M059J (cell line): ENCODE measurements at places on chromosomes 7 and 10. TPM values are rescaled to one million over a fixed set of nuclear protein-coding genes. Genes with fewer than 3 reads are reported as not detected.

GRCh38 chr7:15558756-15559155, 3.1 kb downstream of the AGMO start:
- DNase-seq, result peak; percentile 11

The GATA3 gene
- 2.3 and 3.3 TPM in 2 replicates for total RNA-seq

DNA sequence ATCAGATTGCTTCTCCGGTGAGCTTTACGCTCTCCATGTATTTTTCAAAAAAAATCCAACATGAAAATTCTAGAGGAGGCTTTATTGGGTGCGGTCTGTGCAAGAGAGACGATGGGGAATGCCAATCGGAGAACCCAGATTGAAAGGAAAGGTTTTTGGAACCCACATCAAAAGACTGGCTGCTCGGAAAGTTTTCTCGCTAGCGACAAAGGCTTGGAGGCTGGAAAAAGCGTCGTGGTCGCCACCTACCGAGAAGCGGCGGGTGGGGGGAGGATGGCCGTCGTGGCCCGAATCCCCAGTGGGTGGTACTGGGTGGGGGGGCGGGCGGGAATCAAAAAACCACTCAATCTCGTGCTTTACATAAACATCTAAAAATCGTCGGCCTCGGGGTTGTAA, 1.1 kb upstream of the GTF2I start:
- peak; percentile 62 for DNase-seq

DNA sequence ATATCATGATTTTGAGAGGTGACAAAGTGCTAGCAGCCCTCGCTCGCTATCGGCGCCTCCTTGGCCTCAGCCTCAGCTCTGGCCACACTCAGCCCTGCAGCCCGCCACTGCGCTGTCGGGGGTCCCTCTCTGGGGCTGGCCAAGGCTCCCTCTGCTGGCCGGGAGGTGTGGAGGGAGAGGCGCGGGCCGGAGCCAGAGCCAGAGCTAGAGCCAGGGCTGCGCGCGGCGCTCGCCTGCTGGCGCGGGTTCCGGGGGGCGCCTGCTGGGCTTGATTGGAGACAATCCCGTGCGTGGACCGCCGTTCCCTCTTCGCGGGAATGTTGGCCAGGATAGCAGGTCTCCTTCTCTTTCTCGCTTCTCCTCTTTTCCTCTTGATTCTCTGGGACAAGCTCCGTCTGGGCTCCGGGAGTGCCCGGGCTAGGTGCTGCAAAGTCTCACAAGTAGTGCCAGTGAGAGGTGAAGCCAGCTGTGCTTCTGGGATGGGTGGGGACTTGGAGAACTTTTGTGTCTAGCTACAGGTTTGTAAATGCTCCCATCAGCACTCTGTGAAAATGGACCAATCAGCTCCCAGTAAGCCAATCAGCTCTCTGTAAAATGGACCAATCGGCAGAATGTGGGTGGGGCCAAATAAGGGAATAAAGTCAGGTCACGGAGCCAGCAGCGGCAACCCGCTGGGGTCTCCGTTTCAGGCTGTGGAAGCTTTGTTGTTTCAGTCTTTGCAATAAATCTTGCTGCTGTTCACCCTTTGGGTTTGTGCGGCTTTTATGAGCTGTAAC, 43.4 kb upstream of the ELMO1 start:
- no peak for DNase-seq

DNA sequence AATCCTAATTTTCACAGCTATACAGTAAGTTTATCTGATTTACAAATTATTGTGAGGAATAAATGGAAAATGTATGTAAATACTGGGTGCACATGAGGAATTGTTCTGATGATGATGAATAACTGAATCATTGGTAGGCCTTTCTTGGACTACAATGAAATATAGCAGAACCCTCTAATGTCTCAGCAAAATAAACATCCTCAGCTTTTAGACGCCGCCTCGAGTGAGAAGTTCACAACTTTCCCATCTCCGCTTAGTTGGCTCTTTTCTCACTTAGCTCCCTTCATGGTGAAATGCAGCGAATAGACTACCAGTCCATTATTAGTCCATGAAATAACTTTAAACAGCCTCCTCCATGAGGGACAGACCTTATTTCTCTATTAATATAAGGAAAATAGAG, 182.3 kb downstream of the BICC1 start:
- no peak for DNase-seq

- DNase-seq, result peak; percentile 36
Observed at GRCh38 chr7:135194494-135195095, 16.7 kb downstream of the WDR91 start.

DNA sequence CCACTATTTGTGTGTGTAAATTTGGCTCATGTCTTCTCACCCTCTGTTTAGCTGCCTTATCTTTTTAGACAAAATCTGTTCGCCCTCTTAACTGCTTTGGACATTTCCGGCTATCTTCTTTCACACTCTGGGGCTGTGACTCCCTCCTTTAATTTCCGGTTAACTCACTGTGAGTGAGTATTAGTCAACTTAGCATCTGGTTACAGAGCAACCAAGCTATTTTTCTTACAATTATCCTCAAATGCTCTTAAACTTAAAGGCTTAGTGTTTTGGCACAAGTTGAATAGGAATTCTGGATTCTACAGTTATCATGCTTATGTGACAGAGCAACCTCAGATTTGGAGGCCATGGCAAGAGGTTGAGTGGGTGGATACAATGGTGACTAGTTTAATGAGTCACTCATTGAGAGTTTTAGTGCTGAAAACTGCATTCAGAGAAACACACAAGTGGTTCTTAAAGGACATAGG, 177.6 kb upstream of the SEMA3A start:
- DNase-seq, result peak; percentile 97

The KIN gene
- 8.7 and 14.4 TPM in 2 replicates for total RNA-seq

The TMEM236 gene
- total RNA-seq, result not detected in 2 replicates

GRCh38 chr7:116779216-116779615, 83.2 kb upstream of the CAPZA2 start:
- no peak for DNase-seq

The NRG3 gene
- not detected in 2 replicates for total RNA-seq

The ADCY1 gene
- total RNA-seq, result 2.5 and 4.0 TPM in 2 replicates

The SEMA4G gene
- 0.12 and 0.17 TPM in 2 replicates for total RNA-seq

DNA sequence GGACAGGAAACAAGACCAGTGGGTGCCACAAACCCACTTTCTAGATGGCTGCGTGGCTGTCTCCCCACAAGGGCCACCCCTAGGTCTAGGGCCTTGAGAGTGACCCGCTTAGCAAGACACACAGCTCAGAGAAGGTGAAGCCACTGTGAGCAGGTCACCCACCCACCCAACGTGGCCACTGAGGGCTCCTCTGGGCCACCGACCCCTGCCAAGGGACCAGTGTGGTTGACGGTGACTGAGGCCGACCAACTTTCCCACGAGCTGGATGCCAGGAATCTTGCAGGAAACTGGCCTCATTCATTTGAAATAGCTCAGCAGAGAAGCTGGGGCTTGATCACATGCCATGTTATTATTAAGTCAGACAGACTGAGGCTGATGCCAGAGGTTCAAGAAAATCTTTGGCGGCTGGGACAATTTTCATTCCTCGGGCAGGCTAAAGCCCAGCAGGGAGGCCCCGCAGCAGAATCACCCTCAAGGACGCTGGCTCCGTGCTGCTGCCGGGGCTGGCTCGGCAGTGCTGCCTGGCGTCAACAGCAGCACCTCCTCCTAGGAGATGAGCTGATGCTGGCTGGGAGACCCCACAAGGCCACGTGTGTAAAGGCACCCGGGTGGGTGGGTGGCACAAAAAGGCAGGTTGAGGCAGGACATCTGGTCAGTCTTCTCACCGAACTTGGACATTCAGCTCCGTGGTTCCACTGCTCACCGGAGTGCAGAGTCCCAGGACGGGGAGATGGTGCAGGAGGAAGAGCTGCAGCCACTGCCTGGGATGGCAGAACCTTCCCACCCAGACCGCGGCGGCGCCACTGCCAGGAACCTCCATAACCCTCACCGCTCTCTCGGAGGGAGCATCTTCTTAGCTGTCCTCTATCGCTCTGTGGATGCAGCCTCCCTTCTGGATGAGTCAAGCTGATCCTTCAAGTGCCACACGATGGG, 57.8 kb downstream of the ZRANB1 start:
- no peak for DNase-seq

The CRYGN gene
- total RNA-seq, result not detected in 2 replicates

The CCDC7 gene
- total RNA-seq, result 1.1 and 1.8 TPM in 2 replicates

The FEZF1 gene
- total RNA-seq, result not detected in 2 replicates

The GPR26 gene
- not detected in 2 replicates for total RNA-seq

DNA sequence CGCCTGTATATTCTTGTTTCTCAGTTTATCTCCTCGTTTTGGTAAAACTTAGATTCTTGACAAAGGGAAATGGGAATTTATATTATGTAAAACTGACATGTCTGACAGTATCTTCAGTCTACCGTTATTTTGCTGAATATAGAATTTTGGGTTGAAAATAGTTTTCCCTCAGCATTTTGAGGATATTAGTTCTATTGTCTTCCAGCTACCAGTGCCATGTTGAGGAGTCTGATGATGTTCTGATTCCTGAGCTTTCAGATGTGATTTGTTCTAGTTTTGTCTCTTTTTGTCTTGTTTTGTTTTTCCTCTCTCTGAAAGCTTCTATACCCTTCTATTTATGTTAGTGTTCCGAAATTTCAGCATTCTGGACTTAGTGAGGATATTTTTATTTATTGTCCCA, 8.0 kb upstream of the PRKAR2B start:
- DNase-seq, result no peak

The UFSP1 gene
- total RNA-seq, result 0.91 and 1.3 TPM in 2 replicates

- peak; percentile 85 for DNase-seq
Observed at GRCh38 chr7:55192723-55193122, 172.4 kb upstream of the LANCL2 start.

The SPDYE9 gene
- not detected in 2 replicates for total RNA-seq

- DNase-seq, result peak; percentile 91
Observed at GRCh38 chr10:75469006-75469616, 37.7 kb downstream of the LRMDA start.

DNA sequence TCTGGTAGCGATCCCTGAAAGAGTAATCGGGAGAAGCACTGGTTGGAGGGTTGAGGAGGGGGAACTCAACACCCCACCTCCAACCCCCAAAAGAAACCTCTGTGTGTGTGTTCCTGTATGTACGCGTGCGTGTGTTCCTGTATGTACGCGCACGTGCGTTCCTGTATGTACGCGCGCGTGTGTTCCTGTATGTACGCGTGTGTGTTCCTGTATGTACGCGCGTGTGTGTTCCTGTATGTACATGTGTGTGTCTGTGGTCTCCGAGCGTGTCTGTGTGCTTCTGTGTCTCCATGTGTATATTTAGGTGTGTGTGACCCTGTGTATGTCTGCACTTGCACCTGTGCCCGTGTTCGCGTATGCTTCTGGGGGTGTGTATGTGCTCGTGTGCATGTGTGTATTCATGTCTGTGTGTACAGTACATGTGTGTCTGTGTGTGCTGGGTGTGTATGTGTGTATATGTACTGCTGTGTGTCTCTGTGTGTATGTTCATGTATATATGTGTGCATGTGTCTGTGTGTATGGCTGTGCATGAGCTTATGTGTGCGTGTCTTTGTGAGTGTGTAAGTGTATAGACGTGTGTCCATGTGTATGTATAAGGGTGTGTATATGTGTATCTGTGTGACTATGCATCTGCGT, 42.9 kb upstream of the KLF6 start:
- no peak for DNase-seq

The SHTN1 gene
- total RNA-seq, result 3.8 and 9.0 TPM in 2 replicates

GRCh38 chr10:104274762-104275721, 6.1 kb downstream of the GSTO2 start:
- no peak for DNase-seq

- DNase-seq, result no peak
Observed at GRCh38 chr10:116691635-116692034, 50.7 kb downstream of the HSPA12A start.

The ADRB1 gene
- 0.12 and 0.52 TPM in 2 replicates for total RNA-seq

DNA sequence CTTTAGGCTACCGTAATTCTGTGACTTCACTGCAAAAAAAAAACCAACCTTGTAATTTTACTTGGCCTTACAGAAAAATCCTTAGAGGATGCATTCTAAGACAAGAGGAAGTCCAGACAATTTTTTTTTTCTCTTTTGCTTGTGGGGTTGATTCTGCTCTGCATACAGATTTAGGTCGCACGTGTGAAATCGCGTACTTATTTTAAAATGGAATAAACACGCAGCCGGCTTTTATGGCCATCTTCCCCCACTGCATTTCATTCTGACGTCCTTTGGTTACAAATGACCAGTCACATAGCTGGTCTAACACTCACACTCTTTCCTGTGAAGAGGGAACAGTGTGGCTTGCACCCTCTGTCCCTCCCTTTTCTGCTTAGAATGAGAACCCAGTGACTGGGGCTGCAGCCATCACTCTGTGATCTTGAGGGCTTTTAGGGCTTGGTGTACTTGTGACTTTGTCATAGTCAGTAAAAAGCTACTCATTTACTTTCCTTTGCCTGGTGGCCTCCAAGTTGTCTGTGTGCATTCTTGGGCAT, 63.6 kb upstream of the CARD11 start:
- no peak for DNase-seq

DNA sequence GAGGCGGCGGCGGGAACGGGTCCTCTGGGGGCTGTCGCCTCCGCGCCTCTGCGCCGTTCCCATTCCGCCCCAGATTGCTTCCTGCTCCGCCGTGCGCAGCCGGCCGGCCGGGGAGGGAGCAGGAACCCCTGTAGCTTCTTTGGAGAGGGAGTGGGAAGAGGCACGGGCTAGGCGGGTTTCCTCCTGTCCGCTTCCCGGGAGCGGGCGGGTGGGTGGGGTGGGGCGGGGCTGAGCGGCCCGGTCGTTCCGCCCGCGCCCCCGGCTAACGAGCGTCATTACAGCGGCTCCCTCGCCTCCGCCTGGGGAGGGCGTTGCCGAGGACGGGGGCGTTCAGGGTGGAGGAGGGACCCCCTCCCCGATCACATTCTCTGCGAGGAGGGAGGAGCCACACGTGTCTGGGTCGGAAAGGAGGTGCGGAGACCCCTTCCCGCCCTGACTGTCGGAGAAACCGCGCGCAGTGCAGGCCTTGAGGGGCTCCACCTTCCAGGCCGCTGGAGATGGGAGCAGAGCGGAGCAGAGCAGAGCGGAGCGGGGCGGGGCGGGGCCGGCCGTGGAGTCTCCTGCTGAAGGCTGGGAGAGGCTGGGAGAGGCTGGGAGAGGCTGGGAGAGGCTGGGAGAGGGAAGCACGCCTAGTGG, 39.7 kb downstream of the AGAP3 start:
- DNase-seq, result no peak

The ASL gene
- total RNA-seq, result 39.1 and 39.9 TPM in 2 replicates

DNA sequence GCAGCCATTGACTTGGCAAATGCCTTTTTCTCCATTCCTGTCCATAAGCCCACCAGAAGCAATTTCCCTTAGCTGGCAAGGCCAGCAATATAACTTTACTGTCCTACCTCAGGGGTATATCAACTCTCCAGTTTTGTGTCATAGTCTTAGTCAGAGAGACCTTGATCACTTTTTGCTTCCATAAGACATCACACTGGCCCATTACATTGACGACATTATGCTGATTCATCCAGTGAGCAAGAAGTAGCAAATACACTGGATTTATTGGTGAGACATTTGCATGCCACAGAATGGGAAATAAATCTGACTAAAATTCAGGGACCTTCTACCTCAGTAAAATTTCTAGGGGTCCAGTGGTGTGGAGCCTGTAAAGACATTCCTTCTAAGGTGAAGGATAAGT, 649.7 kb upstream of the ANKRD30A start:
- DNase-seq, result no peak
